Stimulated activated memory B cell treated with anti-CD40 and anti-IgM and Interleukin-4, amounts not matched to agents 10 μg/mL and 1 μg/mL and 100 μg/mL, for 72 hours (primary cell): ENCODE measurements at places on chromosomes 1 and 21.
A peak's percentile ranks its signal among the peaks of the same experiment; 100 is the strongest.

DNA sequence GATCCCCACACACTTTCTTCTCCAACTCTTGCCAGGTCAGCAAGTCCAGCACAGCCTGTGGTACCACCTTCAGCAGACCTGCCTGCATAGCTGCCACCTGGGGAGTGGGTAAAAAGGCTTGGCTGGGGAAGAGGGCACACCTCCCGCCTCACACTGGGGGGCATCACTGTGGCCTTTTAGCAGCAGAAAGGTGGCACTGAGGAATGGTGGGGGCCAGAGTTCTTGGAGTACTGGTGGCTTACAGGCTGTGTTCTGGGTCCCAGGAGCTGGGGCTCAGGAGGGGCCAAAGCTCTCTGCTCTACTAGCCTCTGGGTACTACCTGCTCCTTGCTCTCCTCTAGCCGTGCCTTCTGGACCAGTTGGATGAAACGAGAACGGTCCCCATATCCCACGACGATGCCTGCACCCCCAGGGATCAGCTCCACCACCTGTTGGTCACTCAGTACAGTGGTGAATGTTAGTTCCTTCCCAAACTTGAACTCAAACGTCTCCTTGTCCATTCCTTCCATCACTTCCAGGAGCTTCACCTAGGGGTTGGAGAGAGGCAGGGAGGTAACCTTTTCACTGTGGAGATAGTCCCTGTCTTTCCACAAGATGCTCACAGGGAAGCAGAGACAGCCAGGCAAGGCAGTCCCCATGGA is 6.7 kb downstream of the HECTD3 start:
- no peaks in the 10 kb centered on the region for H3K27me3 ChIP-seq
- no peak for ATAC-seq
- H3K4me1 ChIP-seq: peaks cover 13% of the 10 kb centered on the region

GRCh38 chr1:109527098-109527811 is 12.4 kb upstream of the GPR61 start:
- ATAC-seq: peak; percentile 87
- H3K36me3 ChIP-seq: no peaks in the 10 kb centered on the region
- peaks cover 7% of the 10 kb centered on the region for H3K27me3 ChIP-seq
- H3K4me1 ChIP-seq: peaks cover 14% of the 10 kb centered on the region

GRCh38 chr21:41755934-41756773 is 10.7 kb downstream of the RIPK4 start:
- no peak for ATAC-seq
- H3K36me3 ChIP-seq: no peaks in the 10 kb centered on the region
- H3K4me3 ChIP-seq: no peak overlapping the region

GRCh38 chr1:39332291-39332690 is 127.8 kb downstream of the MACF1 start:
- no peaks in the 10 kb centered on the region for H3K4me1 ChIP-seq
- no peak overlapping the region for H3K4me3 ChIP-seq
- ATAC-seq: no peak
- no peak overlapping the region for H3K27ac ChIP-seq
- no peaks in the 10 kb centered on the region for H3K27me3 ChIP-seq
- H3K36me3 ChIP-seq: peaks cover 55% of the 10 kb centered on the region

GRCh38 chr1:67515324-67516080 is 85.3 kb upstream of the SERBP1 start:
- H3K4me1 ChIP-seq: no peaks in the 10 kb centered on the region
- no peak overlapping the region for H3K4me3 ChIP-seq
- H3K27me3 ChIP-seq: no peaks in the 10 kb centered on the region
- H3K36me3 ChIP-seq: peaks cover 7% of the 10 kb centered on the region
- no peak for ATAC-seq

- H3K27me3 ChIP-seq: no peaks in the 10 kb centered on the region
- peaks cover 73% of the 10 kb centered on the region for H3K36me3 ChIP-seq
- no peak for ATAC-seq
- no peaks in the 10 kb centered on the region for H3K4me1 ChIP-seq
- H3K4me3 ChIP-seq: no peak overlapping the region
Observed at GRCh38 chr1:180988253-180988752, 34.4 kb downstream of the STX6 start.

DNA sequence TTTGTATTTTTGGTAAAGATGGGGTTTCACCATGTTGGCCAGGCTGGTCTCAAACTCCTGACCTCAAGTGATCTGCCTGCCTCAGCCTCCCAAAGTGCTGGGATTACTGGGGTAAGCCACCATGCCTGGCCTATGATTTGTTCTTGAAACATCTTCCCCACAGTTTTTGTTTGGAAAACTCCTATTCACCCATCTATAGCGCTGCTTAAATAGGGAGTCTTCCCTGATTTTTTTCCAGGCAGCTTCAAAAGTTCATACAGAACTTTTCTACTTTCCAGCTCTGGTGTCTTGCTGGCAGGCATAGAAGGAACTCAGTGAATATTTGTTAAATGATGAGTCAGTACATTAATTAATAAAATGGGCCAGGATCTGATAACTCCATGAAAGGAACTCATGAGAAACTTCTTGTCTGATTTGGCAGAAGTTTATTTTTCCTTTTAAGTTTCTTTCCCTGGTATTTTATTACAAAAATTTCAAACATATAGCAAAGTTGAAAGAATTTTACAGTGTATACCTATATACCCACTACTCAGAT is 33.0 kb upstream of the TTC22 start:
- H3K4me1 ChIP-seq: no peaks in the 10 kb centered on the region
- ATAC-seq: no peak
- no peak overlapping the region for H3K4me3 ChIP-seq
- H3K27me3 ChIP-seq: peaks cover 32% of the 10 kb centered on the region

DNA sequence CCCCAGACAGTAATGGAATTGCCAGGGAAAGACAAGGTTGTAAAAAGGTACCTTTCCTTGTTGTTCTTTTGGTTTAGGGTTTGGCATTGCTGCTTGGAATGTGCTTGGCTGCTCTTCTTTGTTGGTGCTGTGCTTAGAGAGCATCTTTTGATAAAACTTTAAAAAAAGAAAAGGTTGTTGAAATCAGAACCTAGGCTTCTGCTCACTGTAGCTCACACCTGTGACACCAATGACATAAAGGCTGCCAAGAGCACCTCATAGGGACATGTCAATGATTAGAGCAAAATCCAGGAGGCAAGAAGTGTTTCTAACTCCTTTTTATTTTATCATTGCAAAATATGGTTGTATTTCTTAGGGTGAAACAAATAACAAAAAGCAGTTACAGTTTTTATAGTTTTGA is 28.9 kb downstream of the CLEC20A start:
- H3K27me3 ChIP-seq: no peaks in the 10 kb centered on the region
- H3K4me1 ChIP-seq: peaks cover 6% of the 10 kb centered on the region
- H3K36me3 ChIP-seq: no peaks in the 10 kb centered on the region
- no peak for ATAC-seq
- H3K4me3 ChIP-seq: no peak overlapping the region
- H3K27ac ChIP-seq: no peak overlapping the region

GRCh38 chr1:228903434-228904071 is 168.3 kb downstream of the RHOU start:
- no peak overlapping the region for H3K4me3 ChIP-seq
- peaks cover 3% of the 10 kb centered on the region for H3K4me1 ChIP-seq
- no peak overlapping the region for H3K27ac ChIP-seq
- H3K36me3 ChIP-seq: no peaks in the 10 kb centered on the region
- no peak for ATAC-seq

DNA sequence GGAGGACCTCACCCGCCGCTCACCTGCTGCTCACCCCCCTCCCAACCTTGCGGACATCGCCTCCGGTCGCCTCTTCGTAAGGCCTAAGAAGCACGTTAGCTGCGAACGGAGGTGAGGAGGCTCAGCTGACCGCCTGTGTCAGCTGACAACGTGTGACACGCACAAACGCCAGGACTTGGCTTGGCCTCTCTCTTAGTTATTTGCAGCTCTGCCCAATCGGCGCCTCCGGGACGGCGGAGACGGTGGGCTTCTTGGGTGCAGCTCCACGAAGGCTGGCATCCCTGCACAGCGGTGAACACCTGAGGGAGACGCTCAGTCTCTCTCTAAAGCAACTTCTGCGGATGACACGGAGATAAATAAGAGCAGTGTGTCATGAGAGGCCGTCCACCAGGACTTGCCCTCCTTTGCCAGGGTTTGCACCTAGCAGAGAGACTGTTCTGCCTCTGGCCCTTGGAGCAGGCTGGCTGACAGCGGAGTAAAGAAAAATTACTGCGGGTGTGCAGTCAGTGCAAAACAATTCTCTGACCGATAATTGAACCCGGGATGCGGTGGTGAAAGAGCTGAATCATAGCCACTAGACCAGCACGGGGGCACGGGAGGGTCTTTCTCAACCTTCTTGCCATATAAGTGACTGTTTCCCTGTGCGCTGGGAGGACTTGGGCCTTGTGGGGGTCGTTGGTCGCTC is 318.9 kb downstream of the FAM72C start:
- H3K4me3 ChIP-seq: no peak overlapping the region
- peaks cover 93% of the 10 kb centered on the region for H3K27me3 ChIP-seq
- no peaks in the 10 kb centered on the region for H3K36me3 ChIP-seq

DNA sequence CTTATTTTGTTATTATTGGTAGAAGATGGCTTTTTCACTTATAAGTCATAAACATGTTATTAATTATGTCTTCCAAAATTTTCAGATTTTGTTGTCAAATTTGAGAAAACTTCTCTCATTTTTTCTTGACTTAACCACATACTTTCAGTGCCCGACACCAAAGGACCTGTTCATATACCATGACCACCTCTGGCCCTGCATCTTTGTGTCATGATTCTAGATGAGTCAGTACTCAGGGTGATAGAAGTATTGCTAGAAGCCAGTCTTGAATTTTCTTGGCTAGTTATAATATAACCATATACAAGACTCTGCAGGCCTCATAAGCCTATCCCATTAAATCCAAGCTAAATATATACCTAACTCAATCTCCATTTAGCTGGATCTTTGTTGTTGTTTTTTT is 35.4 kb upstream of the DPH5 start:
- no peaks in the 10 kb centered on the region for H3K27me3 ChIP-seq
- H3K36me3 ChIP-seq: peaks cover 31% of the 10 kb centered on the region
- no peak overlapping the region for H3K4me3 ChIP-seq
- no peak for ATAC-seq

GRCh38 chr1:7255303-7256058 is 470.2 kb downstream of the CAMTA1 start:
- no peaks in the 10 kb centered on the region for H3K36me3 ChIP-seq
- H3K27ac ChIP-seq: no peak overlapping the region
- H3K4me3 ChIP-seq: no peak overlapping the region
- H3K4me1 ChIP-seq: no peaks in the 10 kb centered on the region
- no peaks in the 10 kb centered on the region for H3K27me3 ChIP-seq

DNA sequence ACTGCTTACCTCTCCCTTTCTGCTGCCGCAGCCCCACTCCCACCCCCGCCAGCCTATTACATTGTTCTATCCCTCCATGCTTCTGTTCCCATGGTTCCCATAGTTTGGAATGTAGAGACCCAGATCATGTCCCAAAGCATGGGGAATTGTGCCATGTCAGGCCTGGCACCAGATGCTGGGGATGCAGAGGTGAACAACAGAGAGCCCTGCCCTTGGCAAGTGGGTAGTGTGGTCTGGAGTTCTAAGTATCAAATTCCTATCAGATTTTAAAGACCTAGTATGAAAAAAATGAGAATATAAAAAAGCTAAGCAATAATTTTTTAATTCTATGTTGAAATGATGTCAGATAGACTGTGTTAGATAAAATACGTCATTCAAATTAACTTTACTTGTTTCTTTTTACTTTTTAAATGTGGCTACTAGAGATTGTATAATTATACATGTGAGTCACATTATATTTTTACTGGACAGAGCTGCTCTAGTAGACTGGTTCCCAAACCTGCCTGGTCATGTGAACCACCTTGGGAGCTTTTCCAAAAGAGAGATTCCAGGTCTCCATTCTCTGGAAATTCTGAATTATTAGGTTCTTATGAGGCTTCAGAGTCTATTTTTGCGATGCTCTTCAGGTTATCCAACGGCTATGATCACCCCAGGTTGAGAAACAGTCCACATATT is 113.0 kb upstream of the DAB1 start:
- no peaks in the 10 kb centered on the region for H3K4me1 ChIP-seq
- no peak overlapping the region for H3K27ac ChIP-seq
- H3K36me3 ChIP-seq: no peaks in the 10 kb centered on the region
- ATAC-seq: no peak
- H3K4me3 ChIP-seq: no peak overlapping the region

- no peaks in the 10 kb centered on the region for H3K4me1 ChIP-seq
- no peak overlapping the region for H3K27ac ChIP-seq
Observed at GRCh38 chr21:41410767-41411448, 15.1 kb upstream of the MX1 start.

DNA sequence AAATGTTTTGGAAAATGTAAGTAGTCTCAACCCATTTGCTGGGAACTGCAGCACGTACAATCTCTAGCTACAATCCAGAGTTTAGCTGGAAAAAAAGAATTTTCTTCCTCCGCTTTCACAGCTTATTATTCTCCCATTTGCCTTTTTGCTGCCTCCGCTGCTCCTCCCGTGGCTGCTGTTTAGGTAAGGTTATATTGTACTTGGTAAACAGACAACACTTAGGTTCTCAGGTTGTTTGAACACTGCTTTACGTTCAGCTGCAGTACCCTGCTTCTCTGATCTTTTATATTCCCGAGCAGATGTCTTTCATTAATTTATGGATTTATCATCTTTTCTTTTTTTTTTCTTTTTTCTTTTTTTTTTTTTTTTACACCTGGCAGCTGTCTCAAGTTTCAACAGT is 14.3 kb downstream of the PROX1 start:
- no peaks in the 10 kb centered on the region for H3K27me3 ChIP-seq
- H3K4me1 ChIP-seq: no peaks in the 10 kb centered on the region

DNA sequence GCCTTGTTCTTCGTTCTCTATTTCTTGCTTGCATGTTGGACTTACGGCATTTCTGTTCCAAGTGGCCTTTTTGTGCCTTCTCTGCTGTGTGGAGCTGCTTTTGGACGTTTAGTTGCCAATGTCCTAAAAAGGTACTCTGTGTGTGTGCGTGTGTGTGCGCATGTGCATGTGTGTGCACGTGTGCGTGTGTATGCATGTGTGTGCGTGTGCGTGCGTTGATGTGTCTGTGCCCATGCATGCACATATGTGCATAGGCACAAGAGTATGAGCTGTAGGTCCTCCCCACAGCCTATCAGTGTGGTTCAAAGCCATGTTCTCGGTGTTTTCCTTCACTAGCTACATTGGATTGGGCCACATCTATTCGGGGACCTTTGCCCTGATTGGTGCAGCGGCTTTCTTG is 13.7 kb downstream of the NPPA start:
- no peak overlapping the region for H3K4me3 ChIP-seq
- peaks cover 46% of the 10 kb centered on the region for H3K36me3 ChIP-seq
- H3K4me1 ChIP-seq: peaks cover 5% of the 10 kb centered on the region
- no peak for ATAC-seq

- H3K4me3 ChIP-seq: no peak overlapping the region
- no peaks in the 10 kb centered on the region for H3K4me1 ChIP-seq
Observed at GRCh38 chr1:147568551-147568950, 27.2 kb downstream of the BCL9 start.

GRCh38 chr1:184050636-184051035 is 894 bp upstream of the TSEN15 start:
- H3K36me3 ChIP-seq: peaks cover 11% of the 10 kb centered on the region
- H3K27me3 ChIP-seq: peaks cover 26% of the 10 kb centered on the region
